HFFc6 (cell line): ENCODE measurements at places on chromosomes 16 and 17. TPM values are rescaled to one million over a fixed set of nuclear protein-coding genes. Genes with fewer than 3 reads are reported as not detected.

DNA sequence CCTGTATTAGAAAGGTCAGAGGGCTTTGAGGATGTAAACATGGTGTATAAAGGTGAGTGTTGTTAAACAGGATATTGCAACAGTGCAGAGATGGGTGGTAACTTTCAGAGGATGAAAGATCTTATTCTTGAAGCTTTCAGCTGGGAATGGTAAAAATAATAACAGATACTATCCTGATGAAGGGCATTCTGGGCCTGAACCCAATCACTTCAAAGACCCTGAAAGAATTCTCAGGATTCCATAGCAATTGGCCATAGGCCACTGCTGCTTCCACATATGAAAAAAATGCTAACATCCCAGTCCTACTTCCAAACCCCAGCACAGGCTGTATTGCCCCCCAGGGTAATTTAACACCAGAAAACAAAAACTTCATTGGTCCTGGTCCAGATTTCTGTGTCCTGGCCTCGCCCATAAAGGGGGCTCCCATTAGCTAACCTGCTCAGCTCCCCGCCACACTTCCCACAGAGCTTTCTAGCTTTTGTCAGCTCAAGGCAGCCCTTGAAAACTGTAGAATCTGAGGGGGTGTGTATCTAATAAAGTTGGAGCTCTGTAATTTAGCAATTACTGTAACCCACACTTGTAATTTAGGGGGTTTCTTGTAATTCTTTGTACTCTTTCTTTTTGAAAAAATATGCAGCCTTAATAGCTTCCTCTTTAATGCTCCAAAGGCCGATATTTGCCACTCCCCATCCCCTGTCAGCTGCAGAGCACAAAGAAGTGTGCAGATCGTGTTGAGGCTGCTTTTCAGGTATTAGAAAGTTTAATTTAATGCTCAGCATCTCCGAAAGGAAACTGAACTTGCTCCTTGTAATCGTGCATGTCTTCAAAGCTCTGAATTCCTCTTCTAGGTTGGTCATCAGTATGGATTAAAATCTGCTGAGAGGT lies 371.5 kb downstream of the SEC14L1 start:
- no peak overlapping the region for H3K27ac ChIP-seq
- peaks cover 18% of the 10 kb centered on the region for H3K4me1 ChIP-seq
- H3K4me3 ChIP-seq: no peak overlapping the region

- H3K4me3 ChIP-seq: no peak overlapping the region
- H3K36me3 ChIP-seq: no peaks in the 10 kb centered on the region
- H3K27ac ChIP-seq: no peak overlapping the region
- H3K4me1 ChIP-seq: no peaks in the 10 kb centered on the region
These were observed 93.9 kb downstream of the ENGASE start for GRCh38 chr17:79168486-79169055.

DNA sequence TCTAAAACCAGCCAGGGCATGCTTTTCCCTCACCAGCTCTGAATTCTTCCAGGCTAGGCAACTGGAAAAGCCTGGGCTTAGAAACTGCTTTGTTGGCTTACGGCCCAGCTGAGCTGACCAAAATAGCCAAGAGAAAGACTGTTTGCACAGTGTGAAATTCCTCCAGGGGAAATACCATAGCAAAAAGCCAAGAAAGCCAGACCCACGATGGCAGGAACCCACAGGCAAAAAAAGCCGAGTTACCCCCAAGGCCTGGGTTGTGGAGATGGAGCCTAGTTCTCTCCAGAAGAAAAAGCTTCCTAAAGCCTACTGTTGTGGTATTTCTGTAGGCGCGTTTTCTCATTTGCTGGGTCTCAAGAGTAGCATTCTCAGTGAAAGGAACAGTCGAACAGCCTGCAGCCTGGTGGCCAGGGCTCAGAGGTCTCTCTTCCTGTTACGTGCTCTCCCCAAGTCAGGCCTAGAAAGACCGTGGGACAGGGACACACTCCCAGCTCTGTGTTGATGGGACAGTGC lies 9.2 kb downstream of the SP2 start:
- no peak overlapping the region for H3K4me3 ChIP-seq
- peaks cover 1% of the 10 kb centered on the region for H3K27me3 ChIP-seq
- DNase-seq: peak; percentile 59
- peak overlapping the region; percentile 60 for H3K27ac ChIP-seq
- peaks cover 33% of the 10 kb centered on the region for H3K4me1 ChIP-seq
- peaks cover 11% of the 10 kb centered on the region; the same call in 1 of the 2 replicates for H3K36me3 ChIP-seq

DNA sequence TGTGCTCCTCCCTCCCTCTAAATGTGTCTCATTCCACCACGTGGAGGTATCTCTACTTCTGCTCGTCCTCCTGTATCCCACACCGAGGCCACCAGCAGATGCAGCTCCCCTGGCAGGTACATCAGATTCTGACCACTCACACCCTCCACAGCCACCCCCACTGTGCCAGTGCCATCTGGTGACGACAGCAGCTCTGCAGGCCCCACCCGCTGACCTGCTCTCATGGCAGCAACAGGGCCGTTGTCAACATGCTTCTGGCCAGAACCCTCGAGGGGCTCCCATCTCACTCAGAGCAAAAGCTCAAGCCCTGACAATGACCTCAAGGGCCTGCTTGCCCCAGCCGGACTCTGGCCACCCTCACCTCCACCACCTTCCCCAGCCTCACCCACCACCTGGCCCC lies 93.4 kb downstream of the AMFR start:
- H3K4me3 ChIP-seq: no peak overlapping the region
- peaks cover 6% of the 10 kb centered on the region; the same call in 1 of the 2 replicates for H3K4me1 ChIP-seq
- no peaks in the 10 kb centered on the region for H3K36me3 ChIP-seq
- no peak for DNase-seq

GRCh38 chr16:58392215-58393137 lies at the start of gene GINS3:
GINS3 (plus strand) TSS chr16:58392471; CDS start chr16:58392602, 131 bp downstream.
- H3K4me1 ChIP-seq: peaks cover 10% of the 10 kb centered on the region
- no peaks in the 10 kb centered on the region for H3K36me3 ChIP-seq
- peak within 1 kb of the TSS; percentile 92 for H3K27ac ChIP-seq
- H3K27me3 ChIP-seq: peaks cover 2% of the 10 kb centered on the region

GRCh38 chr16:7990626-7991260 lies 599.6 kb downstream of the TMEM114 start:
- no peak for DNase-seq
- H3K27ac ChIP-seq: no peak overlapping the region
- H3K27me3 ChIP-seq: no peaks in the 10 kb centered on the region
- H3K36me3 ChIP-seq: no peaks in the 10 kb centered on the region
- no peaks in the 10 kb centered on the region for H3K4me1 ChIP-seq
- no peak overlapping the region for H3K4me3 ChIP-seq

DNA sequence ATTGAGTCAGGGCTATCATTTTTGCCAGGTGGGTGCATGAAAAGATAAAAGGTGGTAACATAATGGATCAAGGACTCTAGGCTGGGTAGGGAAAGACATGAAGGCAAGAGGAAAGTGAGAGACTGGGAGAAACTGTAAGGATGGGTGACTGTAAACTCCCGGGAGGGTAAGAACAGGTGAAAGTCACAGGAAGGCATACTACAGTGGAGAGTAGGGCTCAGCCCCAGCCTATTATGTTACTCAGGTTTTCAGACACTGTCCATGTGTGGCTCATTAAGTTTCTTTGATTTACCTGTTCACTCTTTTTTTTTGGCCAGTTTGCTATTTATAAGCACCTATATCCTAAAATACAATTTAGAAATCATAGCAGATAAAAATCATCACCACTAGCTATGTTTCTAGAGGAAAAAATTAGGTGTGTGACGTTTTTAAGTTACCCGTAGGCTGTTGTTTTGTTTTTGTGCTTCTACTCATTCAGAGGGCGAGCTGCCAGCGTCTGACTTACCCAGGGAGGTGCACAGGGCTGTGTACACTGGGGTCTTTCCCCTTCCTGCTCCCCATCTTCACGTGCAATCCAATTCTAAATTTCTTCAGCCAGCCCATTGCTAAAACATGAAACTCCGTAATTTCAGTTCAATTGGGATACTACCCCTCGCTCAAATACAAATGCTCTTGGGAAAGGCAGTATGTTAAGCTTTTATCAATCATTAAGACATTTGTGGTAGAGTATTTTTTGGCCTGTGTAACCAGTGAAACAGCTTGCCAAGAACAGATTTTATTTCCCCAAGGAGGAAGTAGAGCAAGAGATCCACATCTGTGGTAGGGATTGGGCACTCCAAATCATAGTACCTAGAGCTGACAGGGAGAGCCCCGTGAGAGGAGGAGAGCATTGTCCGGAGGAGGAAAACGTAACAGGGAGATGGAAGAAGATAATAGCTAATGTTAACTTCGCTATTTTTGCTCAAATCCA lies 21.7 kb upstream of the VWA3A start:
- H3K27me3 ChIP-seq: no peaks in the 10 kb centered on the region; the same call in 1 of the 2 replicates
- DNase-seq: no peak
- no peak overlapping the region for H3K4me3 ChIP-seq

DNA sequence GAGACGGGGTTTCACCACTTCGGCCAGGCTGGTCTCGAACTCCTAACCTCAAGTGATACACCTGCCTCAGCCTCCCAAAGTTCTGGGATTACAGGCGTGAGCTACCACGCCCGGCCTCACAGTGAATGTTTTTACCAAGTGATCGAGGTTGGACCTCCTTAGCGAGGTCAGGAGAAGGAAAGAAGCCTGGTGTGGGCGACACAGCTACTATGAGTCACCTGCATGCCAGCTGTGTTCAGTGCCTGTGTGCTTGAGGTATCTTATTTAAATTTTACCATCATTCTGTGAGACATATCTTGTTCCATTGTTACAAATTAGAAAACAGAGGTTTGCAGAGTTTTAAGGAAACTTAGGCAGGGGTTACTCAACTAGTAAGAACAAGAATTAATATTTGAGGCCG lies 174.8 kb upstream of the DYNLRB2 start:
- peaks cover 10% of the 10 kb centered on the region; the same call in 1 of the 2 replicates for H3K27me3 ChIP-seq
- no peak overlapping the region for H3K27ac ChIP-seq
- H3K36me3 ChIP-seq: no peaks in the 10 kb centered on the region
- no peak overlapping the region for H3K4me3 ChIP-seq
- H3K4me1 ChIP-seq: no peaks in the 10 kb centered on the region
- no peak for DNase-seq

GRCh38 chr17:54901230-54901822 lies 674 bp downstream of the TOM1L1 start:
- peak overlapping the region; percentile 96 for H3K4me3 ChIP-seq
- H3K27me3 ChIP-seq: peaks cover 8% of the 10 kb centered on the region
- peak overlapping the region; percentile 81 for H3K27ac ChIP-seq
- peak; percentile 15 for DNase-seq
- 0 out of 2 replicates have a peak, but pooled peaks cover 7% of the 10 kb centered on the region for H3K4me1 ChIP-seq

MYCBPAP gene
- total RNA-seq: 0.57 to 0.87 TPM (median 0.60 TPM) in 3 replicates

CLEC18C gene
- total RNA-seq: not detected in 2 replicates
